ENCODE measurements at places on chromosomes 3 and 15. TPM values are rescaled to one million over a fixed set of nuclear protein-coding genes. Genes with fewer than 3 reads are reported as not detected.

ERC2 gene
- total RNA-seq: not detected

ANAPC13 gene
- 47.9 TPM for total RNA-seq

DNA sequence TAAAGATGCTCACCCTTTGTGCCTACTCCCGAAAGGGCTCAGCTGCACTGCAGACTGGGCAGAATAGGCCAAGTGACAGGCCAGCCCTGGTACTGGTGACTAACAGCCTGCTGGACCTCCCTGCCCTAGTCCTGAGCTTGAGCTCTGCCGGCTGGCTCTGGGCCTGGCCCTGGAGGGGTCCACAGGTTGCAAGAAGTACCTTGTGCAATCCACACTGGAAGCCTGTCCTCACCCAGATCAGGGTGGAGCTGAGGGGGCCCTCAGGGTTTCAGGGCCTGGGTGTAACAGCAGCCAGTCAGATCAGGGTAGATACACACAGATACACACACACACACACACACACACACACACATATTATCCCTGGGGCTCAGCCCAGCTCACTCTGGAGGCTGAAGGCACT, 27.3 kb upstream of the PLA2G4D start:
- no peak for DNase-seq

DNA sequence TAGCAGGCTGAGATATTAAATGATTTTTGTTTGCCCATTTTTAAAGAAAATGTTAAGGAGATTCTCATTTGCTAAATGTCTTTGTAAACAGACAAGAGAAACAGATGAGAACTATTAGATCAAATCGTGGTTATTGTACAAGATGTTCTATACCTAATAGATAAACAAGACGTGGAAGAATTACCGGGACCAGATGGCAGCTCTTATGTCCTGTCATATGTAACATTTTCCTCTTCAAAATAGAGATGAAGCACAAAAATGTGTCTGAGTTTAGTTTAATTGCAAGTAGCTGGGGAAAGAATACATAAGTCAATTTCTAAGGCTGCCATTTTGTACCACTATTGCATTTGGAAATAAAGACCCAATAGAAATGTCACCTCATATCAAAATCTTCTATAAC, 553.7 kb downstream of the TUSC7 start:
- DNase-seq: no peak

DNA sequence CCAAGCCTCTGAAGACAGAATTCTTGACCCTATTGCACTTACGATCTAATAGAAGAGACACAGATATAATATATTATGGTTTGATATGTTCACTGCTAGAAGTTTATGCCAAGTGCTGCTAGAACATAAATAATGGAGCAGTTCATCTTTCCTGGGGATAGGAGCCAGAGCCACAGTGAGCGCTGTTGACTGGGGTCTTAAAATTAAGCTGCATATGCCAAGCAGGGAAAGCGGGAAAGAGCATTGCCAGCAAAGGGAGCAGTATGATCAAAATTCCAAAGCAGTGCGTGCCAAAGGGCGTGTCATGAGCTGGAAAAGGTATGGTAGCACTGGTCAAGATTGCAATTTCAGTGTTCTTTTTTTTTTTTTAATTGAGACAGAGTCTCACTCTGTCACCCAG, 49.1 kb upstream of the ABHD2 start:
- no peak for DNase-seq

- no peak for DNase-seq
Measured at GRCh38 chr3:150057227-150057626, 86.5 kb upstream of the PFN2 start.

- DNase-seq: no peak
Measured at GRCh38 chr3:192284443-192285072, 442.8 kb downstream of the FGF12 start.

DNA sequence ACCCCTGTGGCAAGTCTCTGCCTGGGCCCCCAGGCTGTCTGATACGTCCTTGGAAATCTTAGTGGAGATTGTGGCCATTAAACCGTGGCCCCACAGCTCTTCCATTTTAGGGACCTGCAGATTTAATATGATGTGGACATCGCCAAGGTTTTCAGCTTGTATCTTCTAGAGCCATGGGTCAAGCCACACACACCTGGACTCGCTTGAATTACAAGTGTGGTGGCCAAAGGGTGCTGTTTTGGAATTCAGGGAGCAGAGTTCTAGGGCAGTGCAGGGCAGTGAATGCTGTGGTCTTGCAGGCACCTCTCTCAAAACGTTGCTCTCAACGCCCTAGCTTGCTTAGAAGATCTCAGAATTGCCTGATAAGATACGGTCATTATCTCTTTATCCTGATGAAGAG, 211.2 kb downstream of the ROBO2 start:
- DNase-seq: no peak

GRCh38 chr15:81133782-81134461, at the start of gene CFAP161:
Gene CFAP161 (plus strand): TSS chr15:81134270. CDS start chr15:81134330, 60 bp downstream.
- peak; percentile 85 for DNase-seq

- no peak for DNase-seq
Measured at GRCh38 chr3:65524584-65524983, 514.1 kb downstream of the MAGI1 start.

GRCh38 chr15:55422089-55422488, 13.8 kb downstream of the PIERCE2 start:
- DNase-seq: no peak

TIPARP gene
- 152 TPM for total RNA-seq

DNA sequence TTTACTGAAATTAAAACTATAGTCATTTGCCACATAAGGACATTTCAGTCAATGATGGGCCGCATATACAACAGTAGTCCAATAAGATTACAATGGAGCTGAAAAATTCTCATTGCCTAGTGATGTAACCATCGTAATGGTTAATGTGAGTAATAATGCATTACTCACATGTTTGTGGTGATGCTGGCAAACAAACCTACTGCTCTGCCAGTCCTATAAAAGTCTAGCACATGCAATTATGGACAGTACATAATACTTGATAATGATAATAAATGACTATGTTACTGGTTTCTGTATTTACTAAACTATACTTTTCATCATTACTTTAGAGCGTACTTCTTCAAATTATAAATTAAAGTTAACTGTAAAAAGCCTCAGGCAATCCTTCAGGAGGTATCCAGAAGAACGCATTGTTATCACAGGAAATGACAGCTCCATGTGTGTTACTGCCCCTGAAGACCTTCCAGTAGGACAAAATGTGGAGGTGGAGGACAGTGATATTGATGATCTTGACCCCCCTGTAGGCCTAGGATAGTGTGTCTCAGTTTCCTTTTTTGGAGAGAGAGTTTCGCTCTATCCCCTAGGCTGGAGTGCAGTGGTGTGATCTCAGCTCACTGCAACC, 102.7 kb downstream of the ATP1B3 start:
- DNase-seq: no peak

GRCh38 chr3:52121813-52122212, 32.4 kb downstream of the POC1A start:
- DNase-seq: no peak

GRCh38 chr3:17967953-17968607, 225.6 kb upstream of the TBC1D5 start:
- no peak for DNase-seq

GRCh38 chr3:194682694-194683310, 2.9 kb upstream of the FAM43A start:
- peak; percentile 80 for DNase-seq

MUC20 gene
- total RNA-seq: 53.4 TPM

DNA sequence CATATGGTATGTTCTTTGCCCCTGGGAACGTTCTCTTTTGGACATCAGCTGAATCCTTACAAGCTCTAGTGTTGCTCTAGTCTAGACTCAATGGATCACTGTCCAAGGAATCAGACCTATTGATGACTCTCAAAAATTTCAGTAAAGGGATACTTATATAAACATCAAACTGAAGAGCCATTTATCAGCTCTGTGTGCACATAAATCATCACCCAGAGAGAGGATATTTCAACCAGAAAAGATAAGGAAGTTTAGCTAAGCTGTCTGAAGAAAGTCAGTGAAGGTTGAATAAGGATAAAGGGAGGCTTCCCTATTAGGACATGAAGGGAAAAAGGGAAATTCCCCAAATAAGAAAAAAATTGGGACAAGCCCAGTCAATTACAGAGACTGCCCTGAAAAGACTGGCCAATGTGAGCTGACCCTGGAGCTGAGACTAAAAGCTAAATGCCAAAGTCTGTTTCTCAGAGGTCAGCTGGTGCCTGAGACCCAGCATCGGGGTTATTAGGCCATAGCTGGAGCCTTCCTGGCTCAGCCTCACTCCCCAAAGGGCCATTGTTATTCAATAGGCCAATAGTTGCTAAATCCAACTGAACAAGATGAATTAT, 424.1 kb upstream of the THBS1 start:
- no peak for DNase-seq

TMEM202 gene
- not detected for total RNA-seq

- DNase-seq: no peak
Measured at GRCh38 chr15:68584756-68585573, 6.2 kb downstream of the CORO2B start.

- peak; percentile 92 for DNase-seq
Measured at GRCh38 chr3:18424729-18425640, at the start of gene SATB1. Gene SATB1 (minus strand): TSS chr3:18425339. CDS start chr3:18420967, 4,372 bp downstream.

DNA sequence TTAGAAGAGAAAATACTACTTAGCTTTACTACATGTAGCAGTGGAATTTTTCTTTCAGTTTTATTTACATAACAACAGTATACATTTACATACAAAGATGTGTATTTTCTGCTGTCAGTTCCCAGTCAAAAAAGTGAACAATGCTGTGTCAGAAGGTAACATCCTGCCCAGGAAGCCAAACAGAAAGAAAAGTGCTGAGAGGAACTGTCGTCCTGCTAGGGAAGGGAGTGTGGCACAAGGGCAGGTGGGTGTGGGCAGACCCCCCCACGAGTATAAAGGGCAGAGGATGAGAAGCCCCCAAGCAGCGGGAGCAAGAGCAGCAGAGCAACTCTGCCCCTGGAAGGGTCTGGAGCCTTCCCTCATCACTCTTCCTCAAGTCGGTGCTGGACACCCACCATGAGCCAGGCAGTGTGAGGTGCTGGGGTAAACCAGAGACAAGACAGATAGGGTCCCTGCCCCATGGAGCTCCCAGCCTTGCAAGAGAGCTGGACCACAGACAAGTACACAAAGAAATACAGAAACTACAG, 39.7 kb downstream of the TBC1D2B start:
- DNase-seq: no peak

GRCh38 chr15:47339800-47340570, 377.3 kb upstream of the SEMA6D start:
- no peak for DNase-seq

- DNase-seq: no peak
Measured at GRCh38 chr3:192449036-192449435, 278.3 kb downstream of the FGF12 start.

DNA sequence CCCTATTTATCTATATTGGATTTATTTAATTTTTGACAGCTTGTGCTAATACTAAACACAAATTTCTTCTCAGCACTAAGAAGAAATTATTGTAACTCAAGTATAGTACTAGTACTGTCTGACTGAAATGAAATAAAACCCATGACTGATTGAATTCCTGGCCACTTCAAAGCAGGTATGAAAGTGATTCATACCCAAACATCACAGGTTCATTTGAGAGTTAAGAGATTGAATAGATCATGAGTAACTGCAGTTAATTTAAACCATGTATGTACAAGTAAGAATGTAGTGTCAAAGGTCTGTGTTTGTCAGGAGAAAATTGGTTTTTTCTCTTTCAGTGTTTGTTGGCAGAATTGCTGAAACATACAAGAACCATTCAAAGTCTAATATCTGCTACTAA, 332.0 kb upstream of the GRM7 start:
- no peak for DNase-seq

VILL gene
- 16.7 TPM for total RNA-seq

- peak; percentile 50 for DNase-seq
Measured at GRCh38 chr3:141933421-141934300, 57.2 kb downstream of the ATP1B3 start.

DNA sequence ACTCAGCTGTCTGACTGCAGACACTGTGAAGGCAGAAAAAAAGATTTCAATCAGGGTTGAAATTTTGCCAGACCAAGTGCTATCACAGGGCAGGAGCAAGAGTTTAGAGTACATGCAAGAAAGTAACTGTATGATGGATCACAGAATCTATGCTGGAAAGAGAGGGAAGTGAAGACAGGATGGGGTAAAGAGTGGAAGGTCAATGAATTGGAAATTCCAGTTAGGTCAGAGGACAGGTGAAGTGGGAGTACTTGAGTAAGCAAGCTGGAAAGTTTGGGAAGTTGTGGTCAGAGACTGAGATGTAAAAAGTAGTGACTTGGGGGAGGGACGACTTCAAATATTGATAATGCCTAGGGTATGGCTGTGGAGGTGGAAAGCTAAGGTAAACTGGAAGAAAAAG, 7.2 kb downstream of the SPG11 start:
- no peak for DNase-seq

GRCh38 chr15:55530861-55531313, 22.9 kb upstream of the DNAAF4 start:
- no peak for DNase-seq

KNG1 gene
- total RNA-seq: 0.44 TPM

- peak; percentile 90 for DNase-seq
Measured at GRCh38 chr15:31215490-31216214, 111.0 kb upstream of the KLF13 start.

DNA sequence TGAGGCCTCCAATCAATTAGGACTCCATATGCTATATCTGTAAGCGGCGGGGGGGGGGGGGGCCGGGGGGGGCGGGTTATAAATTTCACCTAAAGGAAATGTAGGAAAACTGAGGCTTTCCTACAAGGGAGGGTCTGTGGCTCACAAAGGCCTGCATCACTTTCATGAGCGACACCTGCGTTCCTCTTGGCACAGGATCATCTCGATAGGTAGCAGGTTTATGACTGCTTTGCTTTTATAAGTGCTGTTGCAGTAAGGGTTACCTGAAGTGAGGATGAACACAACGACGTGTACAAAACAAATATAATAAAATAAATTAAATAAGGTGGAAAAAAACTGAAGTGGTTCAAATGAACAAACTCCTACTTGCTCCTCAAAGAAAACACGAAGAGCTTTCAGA, 194.3 kb downstream of the FOXP1 start:
- DNase-seq: no peak

PROK2 gene
- not detected for total RNA-seq

- DNase-seq: no peak
Measured at GRCh38 chr3:106518516-106518915, 649.7 kb upstream of the CBLB start.

CPNE4 gene
- 1.1 TPM for total RNA-seq

DNA sequence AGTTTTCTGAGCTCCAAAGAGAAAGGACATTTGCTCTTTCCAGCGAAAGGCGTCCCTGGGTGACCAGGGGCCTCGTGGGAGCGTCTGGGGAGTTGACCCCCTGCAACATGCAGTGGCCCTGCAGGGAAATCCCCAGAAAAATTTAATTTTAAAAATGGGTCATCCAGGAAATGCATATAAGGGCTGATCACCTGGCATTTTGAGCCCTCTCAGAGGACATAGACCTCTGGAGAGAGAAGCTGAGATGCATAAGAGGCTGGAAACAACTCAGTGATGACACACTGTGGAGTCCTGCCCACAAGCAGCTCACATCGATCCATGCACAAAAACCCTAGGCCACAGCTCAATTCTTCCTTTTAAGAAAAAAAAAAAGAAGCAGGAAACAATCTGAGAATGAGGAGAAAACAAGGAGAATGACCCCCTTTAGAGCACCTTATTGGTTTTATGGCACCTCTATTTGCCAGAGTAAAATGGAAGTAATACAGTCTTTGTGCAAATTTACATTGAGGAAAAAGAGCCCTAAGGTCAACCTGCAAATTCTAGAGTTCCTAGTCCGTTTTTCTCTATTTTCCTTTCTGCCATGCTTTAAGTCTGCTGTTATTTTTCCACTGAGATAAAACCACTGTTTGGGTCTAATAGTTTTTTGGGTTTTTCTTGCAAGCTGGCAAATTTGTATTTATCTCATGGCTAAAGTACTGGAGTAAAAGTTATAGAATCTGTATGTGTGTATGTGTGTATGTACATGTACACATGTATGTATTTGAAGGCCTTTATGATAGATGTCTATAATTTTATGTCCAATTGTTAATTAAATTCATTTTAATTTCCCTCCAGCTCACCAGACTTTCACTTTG, 6.9 kb upstream of the BDH1 start:
- DNase-seq: no peak

Data from suprapubic skin (tissue), 4 donors.